ENCODE measurements at places on chromosomes 6 and 20.

DNA sequence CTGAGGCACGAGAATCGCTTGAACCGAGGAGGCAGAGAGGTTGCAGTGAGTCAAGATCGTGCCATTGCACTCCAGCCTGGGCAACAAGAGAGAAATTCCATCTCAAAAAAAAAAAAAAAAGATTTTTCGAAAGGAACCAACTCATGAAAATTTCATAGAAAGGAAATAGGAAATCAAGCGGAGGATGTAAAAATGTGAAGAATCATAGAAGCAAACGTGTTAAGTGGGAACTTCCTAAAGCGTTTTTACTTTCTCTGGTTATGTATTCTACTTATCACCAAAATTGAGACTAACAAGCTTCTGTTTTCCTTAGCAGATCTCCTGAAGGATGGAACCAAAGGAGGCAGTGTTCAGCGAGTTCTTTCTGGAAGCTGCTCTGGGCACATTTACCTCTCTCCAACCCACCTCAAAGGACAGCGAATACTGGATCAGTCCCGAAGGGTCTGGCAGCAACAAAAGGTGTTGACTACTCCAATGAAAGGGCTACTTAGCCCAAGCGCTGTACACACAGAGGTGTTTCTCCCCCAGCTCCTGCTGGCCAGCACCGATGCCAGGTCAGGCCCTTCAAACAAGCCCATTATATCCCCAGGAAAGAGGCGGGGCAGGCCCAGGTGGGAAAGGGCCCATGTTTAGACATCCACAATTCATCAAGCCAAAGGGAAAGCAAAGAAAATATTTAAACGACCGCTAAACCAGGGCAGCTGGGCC, 327.5 kb upstream of the JARID2 start:
- DNase-seq: no peak

DNA sequence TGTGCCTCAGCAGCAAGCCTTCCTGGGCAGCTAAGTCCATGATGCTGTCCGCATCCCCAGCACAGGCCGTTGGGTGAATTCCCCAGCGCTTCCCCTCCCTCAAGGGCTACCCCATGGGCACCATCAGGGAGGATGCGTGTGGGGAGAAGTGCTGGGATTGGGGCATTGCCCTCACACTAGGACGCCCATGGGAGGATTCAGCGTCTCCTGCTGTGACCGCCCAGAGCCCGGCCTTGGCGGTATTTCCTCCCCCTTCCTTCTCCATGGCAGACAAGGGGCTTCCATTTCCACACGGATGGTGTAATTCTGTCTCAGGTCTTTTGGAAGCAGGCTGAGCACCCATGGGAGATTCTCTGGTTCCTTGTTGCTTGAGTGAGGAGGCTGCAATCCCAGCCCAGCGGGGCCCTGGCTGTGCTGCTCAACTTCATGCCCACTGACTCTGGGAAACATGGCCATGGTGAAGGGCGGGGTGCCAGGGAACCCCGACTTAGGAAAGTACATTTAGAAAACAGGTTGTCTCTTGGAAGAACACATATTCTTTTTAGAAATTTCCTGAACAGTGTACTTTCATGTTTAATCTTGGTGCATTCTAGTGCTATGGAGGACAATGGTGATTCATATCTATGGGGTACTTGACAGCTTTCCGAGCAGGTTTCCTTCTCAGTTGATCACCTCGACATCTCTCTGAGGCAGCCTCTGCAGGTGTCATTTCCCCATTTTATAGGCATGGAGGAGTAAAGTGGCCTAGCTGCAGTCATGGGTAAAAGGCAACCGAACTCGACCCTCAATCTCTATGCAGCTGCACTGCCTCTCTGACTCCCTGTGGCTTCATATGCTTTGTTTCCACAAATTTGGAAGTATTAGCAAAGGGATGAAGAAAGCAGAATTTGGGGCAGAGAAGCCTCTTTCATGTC, 178.2 kb upstream of the CST7 start:
- DNase-seq: no peak

- DNase-seq: no peak
These were observed 951.6 kb downstream of the TFAP2A start for GRCh38 chr6:9463311-9463710.

DNA sequence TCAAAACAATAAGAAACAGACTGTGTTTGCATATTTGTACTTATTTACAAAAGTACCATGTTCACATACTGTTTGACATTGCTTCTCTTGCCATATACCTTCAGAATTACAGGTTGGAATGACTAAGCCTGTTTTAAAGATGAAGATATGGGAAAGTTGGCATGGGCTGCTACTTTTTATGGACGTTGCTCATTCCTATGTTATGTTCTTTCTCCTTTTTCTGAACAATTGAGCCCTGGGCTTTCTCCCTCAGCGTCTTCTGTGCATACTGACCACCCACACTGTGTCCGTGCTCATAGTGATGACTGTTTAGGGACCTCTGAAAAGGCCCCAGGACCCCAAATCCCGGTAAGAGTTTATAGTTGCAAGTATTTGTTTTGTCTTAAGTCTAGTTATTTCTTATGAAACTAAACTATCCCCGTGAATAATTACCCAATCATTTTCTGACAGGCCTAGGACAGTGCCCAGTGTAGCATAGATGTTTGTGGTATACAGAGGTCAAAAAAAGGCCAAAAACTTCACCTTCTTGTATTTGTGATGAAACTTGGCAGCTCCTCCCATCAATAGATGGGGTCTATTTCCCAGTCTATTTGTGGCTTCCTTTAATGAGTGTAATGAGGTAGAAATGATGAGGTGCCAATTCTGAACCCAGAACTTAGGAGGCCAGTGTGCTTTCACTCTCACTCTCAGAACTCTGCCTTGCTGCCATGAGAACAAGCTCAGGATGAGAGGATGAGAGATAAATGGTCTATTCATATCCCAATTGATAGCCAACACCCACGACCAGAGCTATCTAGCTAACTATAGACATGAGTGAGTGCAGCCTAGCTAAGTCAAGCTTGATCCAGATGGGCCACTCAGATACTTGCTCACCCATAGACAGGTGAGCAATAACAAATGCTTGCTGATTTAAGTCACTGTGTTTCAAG, 40.9 kb downstream of the GSTA4 start:
- no peak for DNase-seq

DNA sequence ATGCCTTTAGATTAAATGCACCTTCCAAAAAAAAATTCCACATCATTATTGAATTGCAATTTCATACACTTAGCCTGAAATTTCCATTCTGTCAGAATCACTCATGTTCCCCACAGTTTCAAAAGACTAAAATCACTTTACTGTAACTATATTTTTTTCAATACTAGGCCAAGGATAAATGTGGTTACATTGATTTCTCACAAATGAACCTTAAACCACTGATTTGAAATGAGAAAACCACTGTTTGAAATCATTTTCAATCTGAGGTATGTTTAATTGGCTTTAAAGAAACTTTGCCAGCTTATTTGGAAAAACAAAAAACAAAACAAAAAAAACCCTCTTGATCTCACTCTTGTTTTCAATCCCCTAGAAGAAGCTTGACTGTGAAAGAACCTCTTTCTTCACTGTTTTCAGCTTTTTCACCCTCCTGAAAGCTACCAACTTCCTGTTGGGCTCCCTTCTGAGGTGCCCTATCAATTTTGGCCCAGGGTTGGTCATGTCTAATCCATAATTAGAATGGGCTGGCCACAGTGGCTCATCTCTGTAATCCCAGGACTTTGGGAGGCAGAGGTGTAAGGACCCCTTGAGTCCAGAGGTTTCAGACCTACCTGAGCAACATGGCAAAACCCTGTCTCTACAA, 242.5 kb downstream of the ADGRG6 start:
- DNase-seq: no peak

DNA sequence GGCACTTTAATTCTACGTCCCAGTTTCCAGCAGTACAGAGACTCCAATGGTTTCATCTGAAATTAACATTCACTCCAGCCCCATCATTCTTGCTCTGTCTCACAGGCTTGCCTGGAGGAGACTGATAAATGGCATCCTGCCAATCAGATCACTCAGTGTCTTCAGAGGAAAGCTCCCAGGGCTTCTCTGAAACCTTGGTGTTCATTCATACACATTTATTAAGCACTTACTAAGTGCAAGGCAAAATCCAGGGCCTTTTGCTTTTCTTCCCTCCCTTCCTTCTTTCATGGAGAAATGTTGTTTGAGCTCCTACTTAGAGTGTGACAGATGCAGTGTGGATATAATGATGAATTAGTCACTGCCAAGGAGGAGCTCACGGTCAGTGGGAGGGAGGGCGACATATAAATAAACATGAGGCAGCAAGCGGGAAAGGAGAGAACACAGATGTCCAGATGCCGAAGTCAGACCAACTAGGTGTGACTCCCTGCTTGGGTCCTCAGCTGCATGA, 106.7 kb upstream of the DTNBP1 start:
- no peak for DNase-seq

GRCh38 chr6:56255349-56255748, 8.0 kb upstream of the COL21A1 start:
- DNase-seq: no peak

GRCh38 chr20:1811621-1812498, 83.3 kb upstream of the SIRPA start:
- no peak for DNase-seq

DNA sequence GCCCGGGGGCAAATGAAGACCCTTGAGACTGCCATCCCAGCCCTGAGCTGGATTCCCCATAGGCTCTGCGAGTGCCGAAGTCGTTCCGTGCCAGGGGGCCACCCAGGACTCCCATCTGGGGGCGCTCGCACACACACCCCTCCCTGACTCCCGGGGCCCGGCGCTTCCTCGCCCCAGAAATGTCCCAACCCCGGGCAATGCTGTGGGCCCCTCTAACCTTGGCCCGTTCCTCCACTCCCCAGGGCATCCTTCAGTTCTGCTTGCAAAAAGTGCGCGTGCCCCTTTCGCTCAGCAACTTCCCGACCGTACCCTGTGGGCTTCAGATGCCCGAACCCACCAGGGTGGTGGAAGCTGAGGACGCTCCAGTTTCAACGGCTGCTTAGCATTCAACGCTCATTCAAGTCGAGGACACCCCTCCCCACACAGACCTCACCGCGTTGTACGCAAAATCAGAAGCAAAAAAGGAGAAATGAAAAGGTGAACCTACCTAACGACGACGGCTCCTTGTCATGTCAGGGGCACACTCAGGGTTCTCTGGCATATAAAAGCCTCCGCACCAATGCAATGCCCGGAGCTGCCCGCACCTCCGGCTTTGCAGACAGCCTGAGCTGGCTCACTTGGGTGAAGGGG, 25.3 kb downstream of the RIPOR2 start:
- peak; percentile 43 for DNase-seq

- no peak for DNase-seq
These were observed 170.7 kb downstream of the TAF4 start for GRCh38 chr20:61895016-61895415.

DNA sequence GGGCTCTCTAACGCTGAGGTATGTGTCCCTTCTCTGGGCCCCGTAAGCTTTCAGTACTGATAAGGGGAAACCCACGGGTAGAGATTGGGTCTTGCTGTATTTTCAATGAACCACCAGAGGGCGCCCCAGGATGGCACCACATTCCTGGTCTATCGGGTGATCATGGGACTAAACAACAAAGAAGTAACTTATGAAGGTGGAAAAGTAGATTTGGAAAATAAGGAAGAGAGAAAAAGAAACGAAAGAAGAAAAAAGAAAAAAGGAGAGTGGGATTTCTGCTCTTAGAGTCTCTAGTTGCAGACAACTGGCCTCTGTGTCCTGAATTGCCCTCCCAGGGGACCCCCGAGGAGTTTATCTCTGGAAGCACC, 93.8 kb downstream of the GMPR start:
- peak; percentile 80 for DNase-seq

GRCh38 chr6:187210-187861, 105.0 kb upstream of the DUSP22 start:
- no peak for DNase-seq

DNA sequence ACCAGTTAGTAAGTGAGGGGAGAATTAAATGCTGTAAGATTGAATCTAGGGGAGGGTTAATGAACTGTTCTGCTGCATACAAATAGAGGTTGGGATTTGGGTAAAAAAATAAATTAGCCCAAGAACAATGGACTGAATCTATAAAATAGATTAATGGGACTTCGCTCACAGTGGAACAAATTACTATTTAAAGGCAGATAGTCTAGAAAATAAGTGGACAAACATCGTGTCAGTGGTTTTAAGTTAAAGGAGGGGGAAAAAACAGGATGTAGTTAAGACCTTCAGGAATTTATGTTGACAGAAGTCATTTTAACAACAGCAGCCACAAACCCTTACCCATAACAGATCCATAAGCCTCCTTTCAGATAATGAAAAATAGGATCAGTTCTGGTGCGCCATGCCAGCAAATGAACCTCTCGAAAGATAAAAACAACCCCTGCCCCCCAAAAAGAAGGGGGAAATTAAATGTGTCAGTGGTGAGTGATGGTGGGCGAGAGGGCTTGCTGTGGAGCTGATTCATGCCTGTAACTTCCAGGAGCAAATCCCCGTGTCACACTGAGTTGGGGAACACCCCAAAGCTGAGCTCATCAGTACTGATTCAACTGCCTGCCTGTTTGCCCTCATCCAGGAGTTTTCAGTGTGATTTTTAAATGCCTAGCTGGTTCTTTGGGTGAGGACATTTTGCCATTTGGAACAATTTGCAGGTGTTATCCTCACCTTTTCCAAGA, 86.8 kb downstream of the PPP1R14C start:
- DNase-seq: no peak

Measured in glutamatergic neuron (in vitro differentiated cells).